Type B pancreatic cell (in vitro differentiated cells): ENCODE measurements at places on chromosomes 5 and 9. TPM values are rescaled to one million over a fixed set of nuclear protein-coding genes. Genes with fewer than 3 reads are reported as not detected.

EHMT1 gene
- 99.8 and 111 TPM in 2 replicates for total RNA-seq

DNA sequence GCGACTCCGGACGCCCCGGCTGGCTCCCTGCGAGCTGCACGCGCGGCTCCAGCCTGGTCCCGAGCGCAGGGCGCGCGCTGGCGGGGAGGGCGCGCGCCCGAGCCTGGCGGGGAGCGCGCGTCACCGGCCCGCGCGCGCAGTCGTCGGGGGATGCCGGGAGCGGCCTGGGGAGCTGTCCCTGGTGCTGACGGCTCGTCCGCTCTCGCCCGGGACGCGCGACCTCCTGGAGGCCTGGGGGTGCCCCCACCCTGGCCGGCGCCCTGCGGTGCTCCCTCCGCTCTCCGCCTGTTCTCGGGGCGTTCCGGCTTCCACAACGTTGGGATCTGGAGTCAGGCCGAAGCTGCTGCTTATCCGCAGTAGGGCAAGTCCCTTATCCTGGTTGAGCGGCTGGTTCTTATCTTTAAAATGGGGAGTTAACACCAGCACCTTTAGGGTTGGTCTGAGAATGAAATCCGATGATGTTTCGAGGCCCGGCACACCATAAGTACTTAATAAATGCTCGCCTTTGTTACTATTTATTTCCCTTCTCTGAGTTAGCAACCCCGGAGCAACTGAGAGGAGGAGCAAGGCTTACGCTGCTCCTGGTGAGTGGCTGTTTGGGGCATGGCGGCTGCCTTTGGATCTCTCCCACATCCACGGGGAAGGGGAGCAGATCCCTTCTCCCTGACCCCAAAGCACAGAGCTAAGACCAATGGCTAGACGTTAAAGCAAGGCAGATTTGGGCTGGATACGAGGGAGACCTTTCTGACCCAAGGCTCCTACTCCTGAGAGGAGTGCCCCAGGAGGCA, at the start of gene FAM163B:
TSS of gene FAM163B (minus strand) at position 79 of the 788 bp plus-strand sequence. CDS start 29,166 bp downstream, outside the sequence.
- DNase-seq, result no peak

- no peak for DNase-seq
These were observed 8.5 kb upstream of the CCDC187 start for GRCh38 chr9:136312436-136312835.

WNK2 gene
- 47.2 and 75.5 TPM in 2 replicates for total RNA-seq

CDC25C gene
- total RNA-seq, result 4.1 and 17.2 TPM in 2 replicates

DNA sequence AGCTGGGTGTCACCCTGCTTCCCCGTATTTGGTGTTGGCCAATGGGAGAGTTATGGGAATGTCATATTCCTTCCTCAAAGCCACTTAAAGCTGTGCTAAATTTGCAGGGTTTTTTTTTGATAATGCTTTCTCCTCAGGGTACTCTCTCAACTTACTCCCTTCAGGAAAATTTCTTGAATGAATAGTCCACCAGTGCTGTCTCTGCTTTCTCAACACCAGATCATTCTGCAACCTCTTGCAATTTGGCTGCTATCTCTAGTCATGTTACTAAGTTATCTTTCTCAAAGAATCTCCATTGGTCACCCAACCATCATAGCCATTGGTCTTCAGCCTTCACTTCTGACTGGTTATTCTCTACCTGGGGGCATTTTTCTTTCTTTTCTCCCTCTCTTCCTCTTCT, 13.4 kb upstream of the TNFAIP8 start:
- no peak for DNase-seq

DNA sequence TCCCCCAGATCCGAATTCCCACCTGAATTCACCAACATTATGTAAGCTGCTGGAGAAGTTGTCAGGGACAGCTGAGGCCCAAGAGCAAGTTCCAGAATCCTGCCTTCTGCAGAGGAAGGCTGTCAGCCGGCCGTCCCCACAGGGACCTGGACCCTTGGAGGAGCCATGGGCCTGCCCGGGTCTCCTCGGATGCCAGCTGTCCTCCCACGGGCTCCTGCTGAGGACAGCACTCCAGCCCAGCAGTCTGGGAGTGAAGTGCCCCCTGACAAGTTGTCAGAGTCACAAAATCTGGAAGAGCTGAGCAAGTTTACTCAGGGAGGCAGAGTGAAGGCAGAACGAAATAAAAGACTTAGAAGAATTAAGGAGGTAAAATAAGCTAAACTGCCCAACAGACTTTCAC, 192.5 kb upstream of the DAPK1 start:
- no peak for DNase-seq

LIX1 gene
- 2.9 and 27.4 TPM in 2 replicates for total RNA-seq

ZNF883 gene
- total RNA-seq, result 7.9 and 12.9 TPM in 2 replicates

DNA sequence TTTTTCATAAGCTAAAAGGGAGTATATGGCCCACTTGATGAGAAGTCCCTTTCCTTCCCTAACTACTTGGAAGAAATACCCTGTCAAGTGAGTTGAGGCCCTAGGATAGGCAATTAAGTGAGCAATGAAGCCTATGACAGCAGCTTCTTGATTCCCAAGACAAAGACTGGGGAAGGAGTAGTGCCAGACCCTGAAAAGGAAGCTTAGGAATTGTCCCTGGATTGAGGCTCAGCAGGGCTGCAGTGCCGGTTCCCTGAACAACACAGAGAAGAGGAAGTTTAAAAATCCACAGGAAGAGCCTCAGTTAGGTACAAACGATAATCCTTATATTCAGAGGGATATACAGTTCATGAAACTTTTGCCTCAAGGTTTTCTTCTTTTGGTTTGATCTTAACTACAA, 61.8 kb upstream of the RAD23B start:
- no peak for DNase-seq

DNA sequence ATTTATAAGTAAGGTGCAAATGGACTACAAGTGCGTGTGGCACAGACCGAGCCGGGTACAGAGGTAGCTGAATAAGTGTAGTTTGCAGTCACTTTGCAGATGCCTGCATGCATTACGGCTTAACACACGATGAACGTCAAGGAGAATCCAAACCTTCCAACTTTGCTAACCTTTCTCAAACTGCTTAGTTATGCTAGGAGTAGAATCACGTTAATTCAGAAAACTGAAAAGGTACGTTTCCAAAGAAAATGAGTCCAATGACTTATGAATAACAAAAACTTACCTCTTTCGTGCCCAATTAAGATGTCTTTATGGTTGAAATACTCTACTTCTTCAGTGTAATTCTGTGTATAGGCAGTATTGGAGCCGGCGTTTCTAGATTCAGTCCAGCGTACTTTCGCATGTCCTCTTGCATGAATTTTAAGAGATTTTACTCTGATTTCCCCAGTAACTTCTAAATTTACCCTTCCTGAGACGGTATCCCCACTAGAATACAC, 539 bp downstream of the ARRDC3 start:
- DNase-seq, result no peak

DNA sequence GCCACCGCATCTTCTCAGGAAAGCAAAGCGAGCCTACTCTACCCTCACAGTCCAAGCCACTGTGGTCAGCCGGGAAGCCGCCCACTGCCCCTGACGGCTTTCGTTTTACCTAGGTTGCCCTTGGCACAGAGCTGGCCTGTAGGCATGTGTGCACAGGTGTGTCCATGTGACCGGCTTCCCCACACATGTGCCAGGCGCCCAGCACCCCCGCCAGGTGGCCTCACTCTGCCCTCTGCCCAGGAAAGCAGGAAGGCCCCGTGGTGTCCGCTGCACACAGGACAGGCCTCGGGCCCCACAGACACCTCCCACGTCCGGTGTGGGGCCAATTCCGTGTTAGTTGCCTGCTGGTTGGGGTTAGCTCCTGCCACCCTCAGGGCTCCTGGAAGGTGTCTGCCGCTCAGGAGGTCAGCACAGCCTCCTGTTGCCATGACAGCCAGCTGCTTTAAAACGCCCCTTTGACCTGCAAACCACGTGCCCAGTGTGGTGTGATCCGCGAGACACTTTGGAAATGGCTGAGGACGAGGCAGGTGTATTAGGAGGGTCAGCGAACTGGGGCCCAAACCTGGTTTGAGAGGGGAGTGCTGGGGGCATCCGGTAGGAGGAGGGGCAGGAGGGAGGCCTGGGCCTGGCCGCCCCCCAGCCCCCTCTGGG, 28.7 kb downstream of the TPPP start:
- no peak for DNase-seq

GRCh38 chr9:70484232-70485130, 70.0 kb upstream of the KLF9 start:
- no peak for DNase-seq

AMBP gene
- total RNA-seq, result 110 and 230 TPM in 2 replicates

GRCh38 chr9:76561050-76561713, 102.2 kb downstream of the GCNT1 start:
- DNase-seq, result no peak

DNA sequence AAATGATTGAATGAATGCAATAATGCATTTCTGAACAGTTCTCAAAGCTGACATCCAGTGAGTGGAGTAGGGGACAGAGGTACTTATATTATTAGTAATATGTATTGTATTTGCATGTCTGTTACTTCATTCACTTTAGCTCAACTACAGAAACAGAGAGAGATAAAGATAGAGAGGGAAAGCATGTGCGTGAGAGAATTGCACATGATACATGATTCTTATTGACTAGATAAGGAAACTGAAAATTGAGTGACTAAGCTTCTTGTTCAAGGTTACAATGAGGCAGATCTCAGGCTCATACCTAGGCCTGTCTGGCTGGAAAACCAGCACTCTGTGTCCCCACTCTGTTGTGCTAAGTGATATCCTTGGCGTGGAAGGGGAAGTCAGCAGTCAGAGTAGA, 337.7 kb upstream of the KLF4 start:
- no peak for DNase-seq

PCDH1 gene
- total RNA-seq, result 22.8 and 41.7 TPM in 2 replicates

IFNA2 gene
- not detected in 2 replicates for total RNA-seq

- no peak for DNase-seq
These were observed 338.2 kb downstream of the NPR3 start for GRCh38 chr5:33049298-33049697.

GRCh38 chr9:119451426-119451825, 82.2 kb upstream of the BRINP1 start:
- no peak for DNase-seq

- no peak for DNase-seq
These were observed 66.4 kb downstream of the EHMT1 start for GRCh38 chr9:137685035-137685740.

FCN2 gene
- total RNA-seq, result not detected in 2 replicates

GRCh38 chr9:124291801-124292396, 34.1 kb downstream of the NEK6 start:
- DNase-seq, result no peak

TAL2 gene
- total RNA-seq, result 0.65 TPM in 1 of 2 replicates, not detected in the other

- no peak for DNase-seq
These were observed 17.2 kb downstream of the SMAD5 start for GRCh38 chr5:136149891-136150290.

FOXD4 gene
- total RNA-seq, result 0.17 and 0.75 TPM in 2 replicates

GRCh38 chr9:72127753-72128152, 21.5 kb upstream of the GDA start:
- DNase-seq, result no peak

DNA sequence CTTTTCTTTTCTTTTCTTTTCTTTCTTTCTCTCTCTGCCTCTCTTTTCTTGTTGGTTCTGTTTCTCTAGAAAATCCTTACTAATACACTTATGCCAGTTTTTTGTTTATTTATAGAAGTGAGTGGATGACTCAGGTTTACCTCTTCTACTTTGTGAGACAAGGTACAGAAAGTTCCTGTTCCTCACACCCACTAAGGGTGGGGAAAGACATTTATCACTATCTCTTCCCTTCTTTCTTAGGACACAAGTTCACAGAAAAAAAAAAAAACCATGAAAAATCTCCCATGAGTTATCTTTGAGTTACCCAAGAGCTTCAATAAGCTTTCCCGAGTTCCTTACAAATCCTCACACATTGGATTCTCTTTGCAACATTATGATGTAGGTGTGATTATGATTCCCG, 60.9 kb upstream of the CD180 start:
- no peak for DNase-seq

DNA sequence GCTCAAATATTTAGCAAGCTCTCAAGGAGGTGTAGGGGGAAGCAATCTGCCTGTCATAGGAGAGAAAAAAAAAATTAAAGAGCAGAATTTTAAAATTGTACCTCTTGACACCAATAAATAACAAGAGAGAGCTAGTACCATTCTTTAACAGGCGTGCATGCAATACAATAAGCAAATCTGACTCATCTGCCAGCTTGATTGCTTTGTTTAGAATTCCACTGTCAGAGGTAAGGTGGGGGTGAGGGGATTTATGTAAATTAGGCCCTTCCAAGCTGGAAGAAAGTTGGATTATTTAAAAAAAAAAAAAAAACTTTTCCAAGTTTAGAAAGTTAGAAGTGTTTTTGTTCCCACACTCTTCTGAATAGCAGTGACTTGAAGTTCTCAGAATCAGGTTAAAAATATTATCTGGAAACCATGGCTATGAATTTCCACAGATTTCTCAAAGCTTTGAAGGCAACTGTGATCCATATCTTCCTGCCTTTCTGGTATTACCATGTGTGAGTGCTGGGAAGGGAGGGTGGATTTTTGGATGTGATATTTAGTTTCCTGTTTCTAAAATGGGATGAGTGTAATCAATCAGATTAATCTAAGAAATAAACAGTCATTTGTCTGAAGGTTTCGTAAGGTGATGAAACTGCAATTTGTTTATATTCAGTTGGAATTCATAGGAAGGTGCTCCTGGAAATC, 477.5 kb downstream of the TLE4 start:
- no peak for DNase-seq

DNA sequence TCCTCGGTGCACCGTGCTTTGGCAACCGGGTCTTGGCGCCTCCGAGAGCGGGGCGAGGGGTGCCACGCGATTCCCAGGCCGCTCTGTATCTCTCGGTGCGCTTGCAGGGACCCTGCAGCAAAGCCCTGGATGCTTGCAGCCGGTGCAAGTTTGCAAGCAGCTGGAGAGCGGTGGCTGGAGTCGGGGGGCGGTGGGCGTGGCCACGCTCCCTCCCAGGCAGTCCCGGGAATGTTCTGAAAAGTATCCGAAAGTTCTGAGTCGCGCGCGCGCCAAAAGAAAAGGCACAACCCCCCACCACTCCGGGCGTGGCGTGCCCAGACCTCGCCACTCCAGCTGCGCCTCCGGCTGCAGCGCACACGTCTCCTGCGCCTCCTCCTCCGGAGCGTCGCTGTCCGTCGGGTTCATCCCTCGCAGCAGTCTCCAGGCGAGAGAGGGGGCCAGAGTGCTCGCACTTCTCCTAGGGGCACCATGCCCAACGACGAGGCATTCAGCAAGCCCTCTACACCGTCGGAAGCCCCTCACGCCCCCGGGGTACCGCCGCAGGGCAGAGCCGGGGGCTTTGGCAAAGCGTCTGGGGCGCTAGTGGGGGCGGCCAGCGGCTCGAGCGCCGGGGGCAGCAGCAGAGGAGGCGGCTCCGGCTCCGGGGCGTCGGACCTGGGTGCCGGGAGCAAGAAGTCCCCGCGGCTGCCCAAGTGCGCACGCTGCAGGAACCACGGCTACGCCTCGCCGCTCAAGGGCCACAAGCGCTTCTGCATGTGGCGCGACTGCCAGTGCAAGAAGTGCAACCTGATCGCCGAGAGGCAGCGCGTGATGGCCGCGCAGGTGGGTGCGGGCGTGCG, at the start of gene DMRT1:
TSS of gene DMRT1 (plus strand) at position 327 of the 839 bp plus-strand sequence. CDS start at position 469, 142 bp downstream.
- DNase-seq, result no peak

FOXD4L5 gene
- 0.31 TPM in 1 of 2 replicates, not detected in the other for total RNA-seq

DNA sequence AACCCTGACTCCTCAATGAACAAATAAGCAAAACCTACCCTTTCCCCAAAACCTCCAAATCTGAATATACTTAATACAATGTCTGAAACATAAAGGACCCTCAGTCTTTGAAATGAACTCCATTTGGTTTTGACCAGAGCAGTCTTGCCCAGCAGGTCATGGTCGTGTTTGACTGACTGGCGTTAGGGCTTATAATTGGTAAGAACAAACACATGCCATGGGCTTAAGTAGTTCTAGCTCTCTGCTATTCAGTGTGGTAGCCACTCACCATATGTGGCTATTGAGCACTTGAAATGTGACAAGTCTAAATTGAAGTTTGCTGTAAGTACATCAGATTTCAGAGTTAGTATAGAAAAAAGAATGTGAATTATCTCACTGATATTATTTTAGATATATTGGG, 42.1 kb downstream of the LRRTM2 start:
- DNase-seq, result no peak
